Chondrocyte (in vitro differentiated cells): ENCODE measurements at places on chromosomes 2 and 18. TPM values are rescaled to one million over a fixed set of nuclear protein-coding genes. Genes with fewer than 3 reads are reported as not detected.

DNA sequence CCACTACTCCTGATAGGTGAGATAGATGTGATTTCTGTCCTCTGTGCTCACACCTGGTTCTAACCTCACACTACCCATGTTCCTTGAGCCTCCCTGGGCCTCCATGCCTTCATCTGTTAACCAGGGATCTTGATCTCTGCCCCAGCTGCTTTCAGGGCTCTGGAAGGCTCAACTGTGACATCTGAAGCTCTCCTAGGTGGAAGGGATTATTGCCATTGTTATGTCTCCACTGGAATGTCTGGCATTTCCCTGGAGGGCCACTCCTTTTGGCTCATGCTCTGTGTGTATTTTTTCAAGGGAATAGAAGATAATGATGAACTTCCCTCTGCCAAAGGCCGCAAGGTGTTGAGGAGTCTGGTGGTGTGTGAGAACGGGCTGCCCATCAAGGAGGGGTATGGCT lies 41.2 kb downstream of the PCARE start:
- no peak for DNase-seq

DNA sequence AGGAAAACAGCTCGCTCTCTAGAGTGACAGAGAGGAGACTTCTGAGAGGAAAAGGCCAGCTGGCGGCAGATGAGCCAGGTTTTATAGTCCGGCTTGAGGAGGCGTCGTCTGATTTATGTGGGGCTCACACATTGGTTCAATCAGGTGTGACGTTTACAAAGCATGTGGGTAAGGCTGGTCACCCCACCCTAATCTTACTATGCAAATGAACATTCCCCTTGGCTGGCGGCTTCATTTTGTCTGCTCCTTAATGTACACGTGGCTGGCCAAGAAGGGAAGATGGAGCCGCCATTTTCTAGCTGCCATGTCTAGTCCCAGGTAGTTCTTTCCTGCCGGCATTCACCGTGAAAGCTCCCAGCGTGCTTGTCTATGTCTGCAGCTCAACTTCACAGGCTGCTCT lies 299.1 kb upstream of the SPRED2 start:
- DNase-seq, result no peak

DNA sequence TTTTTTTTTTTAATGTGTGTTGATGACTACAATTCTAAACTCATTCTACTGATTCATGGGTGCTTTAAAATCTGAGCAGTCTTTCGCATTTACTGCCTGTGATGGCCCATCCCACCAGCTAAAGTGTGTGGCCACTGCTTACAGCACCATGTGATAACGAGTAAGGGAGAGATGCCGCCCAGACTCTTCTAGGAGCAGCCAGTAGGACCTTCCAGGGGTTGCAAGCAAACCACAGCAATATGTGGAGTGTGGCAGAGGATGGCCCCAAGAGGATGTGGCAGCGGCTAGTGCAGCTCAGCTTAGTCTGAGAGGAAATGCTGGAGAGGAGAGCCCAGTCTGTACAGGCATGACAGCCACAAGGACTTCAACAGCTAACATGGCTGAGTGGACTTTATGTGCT lies 14.9 kb downstream of the IL1B start:
- no peak for DNase-seq

- DNase-seq, result no peak
Measured at GRCh38 chr2:217901835-217902378, 100.9 kb downstream of the TNS1 start.

DNA sequence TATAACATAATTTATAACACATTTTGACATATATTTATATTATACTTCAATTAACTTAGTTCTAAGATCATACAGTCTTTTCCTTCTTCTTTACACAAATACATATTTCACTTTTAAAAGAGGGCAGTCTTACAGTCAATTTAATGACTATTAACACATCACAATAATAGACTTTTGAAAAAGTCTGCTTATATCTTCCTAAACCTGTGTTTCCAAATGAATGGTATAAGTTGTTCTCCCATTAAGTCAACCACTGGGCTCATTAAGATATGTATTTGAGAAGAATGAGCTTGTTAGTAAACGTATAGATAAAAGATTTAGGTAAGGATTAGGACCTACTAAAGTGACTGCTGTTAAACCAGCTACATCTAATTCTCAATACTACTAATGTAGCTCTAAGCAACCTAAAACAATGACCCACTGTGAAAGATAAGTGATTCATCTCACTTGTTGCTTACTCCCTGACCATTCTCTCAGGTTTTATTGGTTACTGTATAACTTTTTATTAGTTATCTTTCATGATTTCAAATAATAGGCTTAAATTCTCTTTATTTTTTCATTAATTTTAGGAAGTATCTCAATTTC lies 27.0 kb downstream of the SLC40A1 start:
- DNase-seq, result no peak

DNA sequence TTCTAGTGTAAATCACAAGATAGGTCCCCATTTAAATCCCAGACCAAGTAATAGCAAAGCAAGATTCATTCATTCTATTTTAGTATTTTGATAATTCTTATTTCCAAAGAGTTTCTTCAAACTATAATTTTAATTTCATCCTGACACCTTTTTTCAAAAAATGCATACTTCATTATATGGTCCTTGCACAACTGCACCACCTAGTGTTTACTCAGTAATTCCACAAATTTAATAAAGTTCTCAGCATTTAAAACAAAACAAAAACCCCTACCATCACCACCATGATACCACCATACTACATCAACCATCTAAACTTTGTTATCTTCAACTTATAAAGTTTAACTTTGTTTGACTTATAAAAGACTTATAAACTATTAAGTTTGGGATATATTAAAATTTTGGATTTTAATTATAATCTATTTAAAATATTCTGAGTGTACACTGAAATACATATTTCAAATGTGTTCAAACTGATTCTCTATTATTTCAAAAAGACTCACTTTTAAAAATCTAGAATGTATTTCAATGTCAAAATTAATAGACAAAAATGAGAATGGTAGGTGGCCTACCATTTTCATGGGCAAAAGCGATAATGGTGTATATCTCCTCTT lies 44.2 kb downstream of the WDPCP start:
- DNase-seq, result no peak

The CHN1 gene
- 18.4 to 66.1 TPM (median 23.1 TPM) in 3 replicates for total RNA-seq

The TNFRSF11A gene
- total RNA-seq, result 0.17 to 0.49 TPM (median 0.22 TPM) in 3 replicates
